ENCODE measurements at places on chromosomes 1 and 21.

DNA sequence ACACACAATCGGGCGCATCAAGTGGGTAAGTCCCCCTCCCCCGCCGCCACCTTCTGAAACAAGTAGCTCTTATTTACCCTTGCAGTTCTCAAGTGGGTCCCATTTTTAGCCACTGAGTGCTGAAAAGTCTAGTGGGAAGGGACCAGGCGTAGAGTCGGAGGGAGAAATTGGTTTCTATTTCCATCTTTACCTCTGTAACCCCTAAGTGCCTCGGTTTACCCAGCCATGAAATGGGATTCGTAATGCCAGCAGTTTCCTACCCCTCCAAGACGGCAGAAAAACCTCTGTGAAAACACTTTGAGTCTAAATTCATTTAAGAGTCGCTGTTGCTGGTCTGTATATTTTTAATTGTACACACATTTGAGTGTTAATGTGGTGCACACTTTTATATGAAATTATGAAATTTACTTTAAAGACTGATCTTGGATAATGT lies 928 bp downstream of the TLCD4 start:
- no peak for DNase-seq

- no peak for DNase-seq
These were observed 39.3 kb downstream of the PDE9A start for GRCh38 chr21:42692688-42693087.

- DNase-seq, result peak; percentile 23
These were observed 8.0 kb upstream of the COL6A1 start for GRCh38 chr21:45973475-45974072.

DNA sequence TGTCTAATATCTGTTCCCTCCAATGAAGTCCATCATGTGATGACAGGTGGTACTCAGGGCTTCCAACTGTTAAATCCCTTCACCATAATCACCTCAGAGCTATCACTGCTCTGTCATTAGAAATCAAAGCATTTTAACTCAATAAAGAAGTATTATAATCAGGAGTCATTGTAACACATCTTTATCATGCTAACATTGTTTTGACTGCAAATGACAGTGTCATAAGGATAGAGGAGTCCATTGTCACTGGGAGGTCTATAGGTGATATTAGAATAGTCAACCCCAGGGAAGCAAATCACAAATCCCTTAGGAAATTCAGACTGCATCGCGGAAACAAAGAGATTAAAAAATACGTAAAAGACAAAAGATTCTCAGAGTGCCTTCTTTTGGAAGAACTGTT lies 30.8 kb downstream of the LRRC53 start:
- no peak for DNase-seq

Measured in NCI-H1048 (cell line).